ENCODE measurements at places on chromosomes 11 and 22.

DNA sequence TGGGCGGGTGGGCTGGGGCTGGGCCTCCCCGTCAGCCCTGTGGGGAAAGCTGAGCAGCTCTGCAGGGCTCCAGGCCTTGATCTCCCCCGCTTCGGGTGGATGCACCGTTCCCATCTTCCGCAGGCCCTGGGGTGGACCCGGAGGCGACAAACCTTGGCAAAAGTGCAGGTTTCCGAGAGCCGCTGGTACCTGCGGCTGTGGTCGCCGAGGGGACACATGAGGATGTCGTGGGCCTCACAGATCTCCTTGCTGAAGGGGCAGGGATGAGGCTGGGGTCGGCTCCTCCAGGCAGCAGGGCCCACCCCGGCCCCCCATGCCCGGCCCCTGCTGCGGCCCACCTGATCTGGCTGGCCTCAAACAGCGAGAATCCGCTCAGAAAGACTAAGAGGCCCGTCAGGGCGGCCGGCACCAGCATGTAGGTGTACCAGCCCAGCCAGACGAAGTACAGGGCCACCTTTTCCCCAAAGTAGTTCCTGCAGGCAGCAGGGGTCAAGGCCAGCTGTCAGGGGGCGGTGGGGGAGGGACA, 11.8 kb downstream of the ANO9 start:
- DNase-seq, result no peak

- no peak for DNase-seq
Measured at GRCh38 chr22:21989049-21989448, 6.5 kb upstream of the TOP3B start.

GRCh38 chr11:16572945-16573344, 165.5 kb upstream of the C11orf58 start:
- no peak for DNase-seq

GRCh38 chr11:75351541-75351790, at the start of gene ARRB1:
Gene ARRB1, minus strand, starts transcription at chr11:75351661. Its CDS starts 54 bp downstream, at chr11:75351607.
- DNase-seq, result no peak

DNA sequence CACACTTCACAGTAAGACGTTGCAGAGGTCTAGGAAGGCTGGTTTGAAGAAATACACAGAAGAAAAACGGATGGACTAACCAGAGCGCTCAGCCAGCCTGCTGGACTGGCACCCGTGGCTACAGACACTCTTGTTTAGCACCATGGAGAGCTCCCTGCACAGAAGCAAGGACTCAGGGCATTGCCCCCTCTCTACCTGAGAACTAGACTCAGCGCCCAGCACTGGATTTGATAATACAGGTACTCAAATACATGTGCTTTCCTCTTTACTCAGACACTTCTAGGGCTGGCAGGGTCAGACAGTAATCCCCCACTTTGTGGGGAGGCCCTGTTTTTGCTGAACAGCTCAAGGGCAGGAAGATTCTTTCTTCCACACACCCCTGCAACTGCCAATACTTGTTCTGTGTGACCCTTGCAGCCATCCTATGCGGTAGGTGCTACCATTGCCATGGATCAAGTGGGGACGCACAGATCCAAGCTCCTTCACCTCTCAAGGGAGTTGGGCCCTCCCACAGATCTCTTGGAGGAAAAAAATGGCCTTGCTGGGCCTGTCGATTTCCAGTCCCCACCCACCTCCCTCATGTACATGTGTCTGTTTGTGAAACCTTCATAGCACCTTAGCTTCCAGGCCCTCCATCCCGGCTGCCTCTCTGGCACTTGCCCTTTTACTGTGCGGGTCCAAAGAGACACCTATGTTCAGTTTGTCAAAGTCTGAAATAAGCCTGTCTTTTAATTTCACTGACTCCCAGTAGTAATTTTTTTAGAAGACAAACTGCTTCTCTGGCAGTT, 5.1 kb upstream of the P2RX6 start:
- no peak for DNase-seq

- DNase-seq, result no peak
Measured at GRCh38 chr11:128205796-128206195, 381.6 kb downstream of the ETS1 start.

DNA sequence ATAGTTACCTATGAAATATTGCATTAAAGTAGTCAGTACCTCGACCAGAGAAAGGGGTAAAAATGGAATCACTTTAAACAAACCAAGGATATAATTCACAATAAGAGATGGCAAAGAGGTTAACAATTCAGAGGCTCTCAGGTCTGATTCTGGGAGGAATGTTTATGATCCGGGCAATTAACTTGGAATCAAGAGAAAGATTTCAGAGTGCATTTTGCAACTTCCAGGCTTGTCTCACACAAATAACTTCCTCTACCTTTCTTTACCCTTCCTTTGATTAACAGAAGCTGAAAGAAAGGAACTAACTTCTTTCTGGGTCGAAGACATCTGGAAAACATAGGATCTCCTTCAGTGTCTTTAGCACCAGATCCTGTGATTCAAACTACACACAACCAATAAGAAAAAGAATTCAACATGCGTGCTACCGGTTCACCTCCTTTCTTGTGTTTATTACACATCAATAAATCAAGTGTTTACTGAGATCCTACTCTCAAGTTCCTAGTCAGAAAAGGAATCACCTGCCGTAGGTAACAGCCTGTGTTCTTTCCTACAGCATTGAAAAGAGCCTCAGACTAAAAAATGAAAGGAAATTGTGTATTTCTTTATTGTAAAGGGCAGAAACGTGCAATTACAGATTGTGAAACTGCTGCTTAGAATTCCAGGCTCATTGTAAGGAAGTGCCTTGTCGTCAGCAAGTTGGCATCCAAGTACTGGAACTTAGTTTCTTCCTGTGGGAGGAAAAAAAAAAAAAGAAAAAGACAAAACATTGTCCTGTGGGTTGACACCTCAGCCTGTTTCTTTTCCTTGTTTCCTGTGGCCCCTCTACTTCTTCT, 29.5 kb downstream of the CARD18 start:
- DNase-seq, result no peak

DNA sequence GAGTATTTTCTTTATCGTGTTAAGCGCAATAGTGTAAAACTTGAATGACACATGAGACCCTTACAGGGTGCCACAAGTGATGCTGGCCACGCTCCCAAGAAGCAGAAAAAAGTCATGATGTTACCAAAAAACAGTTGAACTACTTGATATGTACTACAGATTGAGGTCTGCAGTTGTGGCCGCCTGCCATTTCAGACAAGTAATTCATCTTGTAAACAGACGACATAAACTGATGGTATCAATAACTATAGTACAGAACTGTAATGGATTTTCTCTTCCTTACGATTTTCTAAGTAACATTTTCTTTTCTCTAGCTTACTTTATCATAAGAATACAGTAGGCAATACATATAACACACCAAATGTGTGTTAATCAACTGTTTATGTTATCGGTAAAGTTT, 5.5 kb downstream of the CD59 start:
- DNase-seq, result no peak

GRCh38 chr11:121483805-121484480, 31.2 kb upstream of the SORL1-AS1 start:
- no peak for DNase-seq

DNA sequence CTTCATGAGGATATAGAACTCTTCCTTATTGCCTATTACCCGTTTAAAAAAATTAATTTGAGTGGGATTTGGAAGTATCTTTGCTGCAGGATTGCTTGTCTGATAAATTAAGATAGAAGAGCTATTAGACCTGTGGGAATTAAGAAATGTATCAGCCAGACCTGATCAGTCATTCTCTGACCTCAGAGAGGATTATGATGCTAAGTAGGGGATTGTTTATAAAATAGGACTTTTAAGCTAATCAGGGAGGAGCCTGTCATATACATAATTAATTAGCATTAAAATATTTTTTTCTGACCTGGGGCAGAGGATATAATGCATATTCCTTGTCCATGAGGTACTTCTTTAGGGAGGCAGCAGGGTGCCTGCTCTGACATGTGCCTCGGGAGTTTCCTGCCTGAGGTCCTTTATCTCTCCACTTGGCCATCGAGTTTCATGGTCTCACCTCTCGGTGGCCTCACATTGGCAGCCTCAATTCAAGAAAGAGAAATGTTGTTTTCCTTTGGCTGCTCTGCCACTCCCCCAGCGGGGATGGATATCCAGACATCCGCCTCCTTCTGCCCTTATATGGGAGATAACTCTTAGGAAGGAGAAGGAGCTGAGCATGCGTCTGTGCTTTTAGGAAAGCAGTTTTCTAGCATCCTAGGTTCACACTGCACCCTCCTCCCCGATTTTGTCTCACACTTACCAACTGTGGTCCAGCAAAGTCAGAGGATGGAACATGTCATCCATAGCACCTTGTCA, 41.1 kb downstream of the DIXDC1 start:
- DNase-seq, result no peak

GRCh38 chr11:98398508-98398907, 622.2 kb upstream of the CNTN5 start:
- no peak for DNase-seq

- DNase-seq, result no peak
Measured at GRCh38 chr11:103624708-103625623, 411.5 kb upstream of the DDI1 start.

- no peak for DNase-seq
Measured at GRCh38 chr11:41921746-41922390, 462.4 kb upstream of the LRRC4C start.

GRCh38 chr11:68757711-68758110, 6.4 kb upstream of the TESMIN start:
- no peak for DNase-seq

DNA sequence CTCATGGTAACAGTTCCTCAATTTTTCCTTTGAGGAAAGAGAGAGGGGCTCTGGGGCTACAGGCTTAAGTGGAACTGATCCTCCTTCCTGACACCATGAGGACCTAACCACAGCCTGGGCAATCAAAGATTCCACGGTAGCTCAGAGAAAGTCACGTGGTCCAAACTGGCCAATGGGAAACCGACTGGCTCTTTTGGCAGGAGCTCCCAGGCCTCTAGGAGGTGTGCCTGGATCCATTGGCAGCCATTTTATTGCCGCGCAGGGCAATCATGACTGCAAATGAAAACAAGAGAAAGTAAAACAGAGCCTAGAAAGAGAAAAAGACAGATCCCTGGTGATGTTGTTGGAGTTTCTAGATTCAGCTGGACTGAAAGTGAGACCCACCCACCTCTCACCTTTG, 27.3 kb upstream of the ASPHD2 start:
- DNase-seq, result no peak

DNA sequence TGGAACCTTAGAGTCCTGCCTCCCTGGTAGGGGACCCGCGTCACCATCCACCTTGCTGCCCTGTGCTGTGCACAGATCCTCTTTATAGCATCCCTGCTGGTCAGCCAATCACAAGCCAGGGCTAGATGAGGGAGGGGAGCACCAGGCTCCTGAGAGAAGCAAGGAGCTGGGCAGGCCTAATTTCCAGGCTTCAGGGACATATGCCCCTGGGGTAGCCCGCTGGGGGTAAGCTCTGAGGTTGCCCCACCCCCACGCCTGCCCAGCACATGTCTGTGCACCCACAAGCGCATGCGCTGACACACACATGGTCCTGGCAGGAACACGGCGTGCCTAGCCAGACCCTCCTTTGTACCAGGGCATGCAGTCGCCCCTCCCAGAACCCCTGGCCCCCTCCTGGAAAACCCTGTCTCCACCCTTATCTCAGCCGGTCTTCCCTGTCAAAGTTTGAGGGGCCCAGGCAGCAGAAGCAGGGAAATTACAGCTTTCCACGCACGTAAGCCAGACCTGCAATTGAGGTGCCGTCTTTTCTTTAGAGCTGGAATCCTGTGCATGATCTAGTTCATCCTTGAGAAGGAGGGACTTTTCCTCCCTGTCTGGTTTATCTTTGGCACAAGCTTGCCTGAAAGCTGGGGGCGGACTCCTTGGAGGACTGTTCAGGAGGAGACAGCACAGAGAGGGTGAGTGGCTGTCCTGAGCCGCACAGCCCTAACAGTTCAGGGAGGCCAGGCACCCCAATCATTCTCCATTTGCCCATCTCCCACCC, 2.1 kb downstream of the SSTR3 start:
- no peak for DNase-seq

DNA sequence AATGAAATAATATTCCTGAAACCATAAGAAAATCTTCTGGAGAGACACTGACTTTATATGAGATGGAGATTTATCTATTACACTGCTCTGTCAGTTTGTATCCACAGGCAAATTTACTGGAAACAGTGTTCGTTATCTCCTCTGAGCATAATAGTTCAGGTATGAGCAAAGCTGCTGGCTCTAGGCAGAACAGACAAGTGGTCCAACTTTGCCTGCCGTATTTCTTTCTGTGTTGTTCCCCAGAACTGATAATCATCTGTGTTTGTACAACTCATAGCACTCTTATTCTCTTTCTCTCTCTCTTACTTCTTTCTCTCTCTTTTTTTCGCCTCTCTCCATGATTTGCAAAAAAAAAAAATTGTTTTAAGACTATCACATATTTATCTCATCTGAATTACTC, 623.8 kb upstream of the CHORDC1 start:
- no peak for DNase-seq

DNA sequence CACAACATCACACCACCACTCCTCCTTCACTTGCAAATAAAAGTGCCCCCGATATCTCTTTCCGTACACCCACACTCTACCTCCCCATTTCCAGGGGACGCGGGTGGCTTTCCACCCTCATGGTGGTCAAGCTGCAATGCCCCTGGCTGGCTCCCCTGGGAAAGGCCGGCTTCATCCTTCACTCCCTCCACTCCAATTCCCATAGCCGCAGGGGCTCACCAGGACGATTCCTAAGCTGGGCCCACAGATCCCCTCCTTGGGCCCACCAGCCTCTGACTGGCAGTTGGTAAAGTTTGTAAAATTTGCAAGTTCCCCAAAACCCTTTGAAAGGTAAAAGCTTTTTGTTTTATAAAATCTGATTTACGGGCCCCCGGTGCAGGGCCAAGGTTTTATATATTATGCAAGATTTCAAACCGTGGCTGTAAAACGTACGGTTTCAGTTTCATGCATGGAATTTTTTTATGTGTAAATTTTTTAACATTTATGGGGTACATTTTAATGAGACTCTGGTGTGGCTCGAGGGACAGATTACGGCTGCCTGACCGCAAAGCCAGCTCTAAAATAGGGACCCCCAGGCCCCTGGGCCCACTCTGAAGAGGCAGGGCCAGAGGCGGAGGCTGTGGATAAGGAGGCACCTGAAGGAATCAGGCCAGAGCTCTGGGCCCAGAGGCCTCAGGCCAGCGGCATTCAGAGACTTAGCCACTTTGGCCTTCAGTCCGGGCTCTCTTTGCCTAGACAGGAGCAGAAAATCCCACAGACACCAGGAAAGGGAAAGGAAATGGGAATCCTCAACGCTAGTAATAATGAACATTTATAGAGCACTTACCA, 106.5 kb downstream of the FEZ1 start:
- no peak for DNase-seq

- no peak for DNase-seq
Measured at GRCh38 chr22:46376908-46377524, 41.5 kb downstream of the TRMU start.

GRCh38 chr22:45890351-45890635, 86.7 kb downstream of the WNT7B start:
- no peak for DNase-seq

DNA sequence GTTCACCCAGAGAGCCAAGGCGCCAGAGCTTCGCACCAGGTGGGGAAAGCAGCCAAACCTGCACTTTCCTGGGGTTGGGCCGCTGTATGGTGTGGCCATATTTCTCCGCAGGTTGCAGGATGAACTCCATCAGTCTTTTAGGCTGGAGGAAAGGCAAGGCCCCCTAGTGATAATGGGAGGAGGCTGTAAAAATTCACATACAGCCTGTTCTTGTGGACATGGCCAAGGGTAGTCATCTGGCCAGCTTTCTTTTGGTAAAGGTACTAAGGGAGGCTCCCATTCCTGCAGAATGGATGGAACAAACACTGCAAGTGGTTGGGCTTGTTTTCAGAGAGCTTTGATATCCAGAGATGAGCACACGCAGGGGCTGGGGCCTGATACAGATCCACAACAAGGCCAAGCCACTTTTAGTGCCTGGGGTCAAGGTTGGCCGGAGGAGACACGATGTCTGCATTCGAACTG, 29.6 kb downstream of the C22orf31 start:
- DNase-seq, result no peak
